ENCODE measurements at places on chromosomes 5 and 9.

- DNase-seq, result no peak
These were observed 60.3 kb upstream of the SLC27A6 start for GRCh38 chr5:128904805-128905567.

GRCh38 chr5:176887252-176887849 lies 11.8 kb downstream of the HK3 start:
- DNase-seq, result no peak

DNA sequence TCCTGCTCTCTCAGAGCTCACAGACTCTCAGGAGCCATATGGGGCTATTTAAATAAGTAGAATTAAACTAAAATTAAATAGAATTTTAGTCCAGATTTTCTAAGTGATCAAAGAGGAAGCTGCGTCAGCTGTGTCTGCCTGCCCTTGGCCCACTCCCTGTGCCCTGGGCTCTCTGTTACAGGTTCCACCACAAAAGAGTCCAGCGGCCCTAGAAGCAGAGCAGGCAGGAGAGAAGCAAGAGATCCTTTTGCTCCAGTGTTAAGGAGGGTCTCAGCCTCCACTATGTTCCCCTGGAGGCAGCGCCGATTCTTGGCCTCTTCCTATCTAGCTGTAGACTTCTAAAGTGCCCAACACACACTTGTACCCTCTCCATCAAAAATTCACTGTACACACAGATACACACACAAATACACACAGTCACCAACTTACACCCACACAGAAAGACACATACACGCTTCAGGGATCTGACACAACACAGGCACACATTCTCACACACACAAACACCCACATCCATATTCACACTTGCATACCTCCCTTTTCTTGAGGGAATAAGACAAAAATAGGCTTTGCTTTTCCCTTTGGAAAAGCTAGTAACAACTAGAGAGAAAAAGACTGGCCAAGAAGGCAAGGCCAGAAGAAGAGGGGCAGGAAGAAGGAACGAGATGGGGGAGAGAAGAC lies 5.5 kb upstream of the TNIP1 start:
- no peak for DNase-seq

GRCh38 chr9:90966480-90967144 lies 165.0 kb downstream of the SYK start:
- no peak for DNase-seq

- peak; percentile 71 for DNase-seq
These were observed 2.1 kb upstream of the ANXA2R start for GRCh38 chr5:43042176-43042625.

GRCh38 chr5:136457390-136458013 lies 92.2 kb upstream of the TRPC7 start:
- DNase-seq, result no peak

DNA sequence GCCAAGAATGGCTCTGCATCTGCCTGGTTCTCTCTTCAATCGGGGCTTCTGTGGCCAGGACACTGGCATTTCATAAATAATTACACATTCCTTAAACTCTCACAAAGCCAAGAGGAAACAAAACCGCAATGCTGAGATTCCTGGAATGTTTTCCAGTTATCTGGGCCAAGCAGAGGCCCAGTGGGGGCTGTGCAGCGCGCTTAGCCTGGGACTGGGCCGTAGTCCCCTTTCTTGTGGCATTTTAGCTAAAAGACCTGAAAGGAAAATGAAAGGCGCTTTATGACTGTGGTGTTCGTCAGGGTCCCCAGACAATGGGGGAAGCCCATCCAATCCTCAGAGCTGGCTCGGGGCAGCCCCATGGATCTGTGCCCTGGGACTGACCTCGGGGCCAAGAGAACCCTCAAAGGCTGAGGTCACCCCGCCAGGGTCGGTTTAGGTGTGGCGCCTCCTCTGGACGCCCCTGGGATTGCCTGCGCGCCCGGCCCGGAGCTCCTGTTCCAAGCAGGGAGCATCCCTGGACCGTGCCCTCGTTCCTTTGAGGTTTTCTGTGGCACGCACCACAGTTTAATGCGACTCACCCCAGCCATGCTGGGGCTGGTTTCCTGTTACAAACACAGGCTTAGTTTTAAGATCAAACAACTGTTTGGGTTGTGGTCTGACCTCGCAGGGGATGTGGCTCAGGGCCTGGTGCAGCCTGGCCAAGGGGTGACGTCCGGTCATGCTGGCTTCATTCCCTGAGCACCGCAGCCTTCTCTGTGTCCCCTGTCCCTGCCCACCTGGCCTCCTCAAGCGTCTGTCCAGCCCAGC lies 51.5 kb upstream of the NKD2 start:
- DNase-seq, result no peak

DNA sequence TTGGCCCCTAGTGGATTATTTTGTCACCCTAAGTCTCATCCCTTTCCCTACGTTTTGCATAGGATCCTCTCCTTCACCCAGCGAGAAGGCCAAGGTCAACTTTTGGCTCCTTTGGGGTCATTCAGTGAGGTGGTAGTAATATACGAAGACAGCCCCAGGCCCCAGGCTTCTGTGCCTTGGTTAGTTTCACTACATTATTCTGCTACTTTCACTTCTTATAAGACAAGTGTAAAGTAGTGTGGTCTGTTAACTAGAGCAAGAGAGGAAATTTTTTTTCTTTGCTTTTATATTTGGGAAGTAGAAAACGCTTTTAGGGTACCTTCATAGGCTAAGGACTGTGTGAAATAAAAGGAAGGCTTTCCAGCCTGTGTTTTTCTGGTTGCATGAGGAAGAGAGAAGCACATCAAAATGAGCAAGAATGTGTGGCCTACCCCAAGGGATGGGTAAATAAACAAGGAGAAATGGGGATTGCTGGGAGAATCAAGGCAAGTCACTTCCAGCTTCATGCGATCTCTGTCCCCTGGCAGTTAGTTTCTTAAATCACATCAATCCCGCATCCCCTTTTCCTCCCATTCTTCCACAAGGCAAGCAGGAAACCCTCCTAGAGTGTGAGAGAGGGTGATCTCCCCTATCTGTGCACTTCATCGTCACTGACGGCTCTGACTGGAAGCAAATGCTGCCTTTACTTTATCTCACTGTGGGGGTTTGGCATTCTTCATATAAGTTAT lies 677.0 kb upstream of the WWC1 start:
- DNase-seq, result no peak

- no peak for DNase-seq
These were observed 156.4 kb upstream of the MAP3K1 start for GRCh38 chr5:56658972-56659371.

GRCh38 chr5:102858808-102859207 lies 103.7 kb downstream of the PAM start:
- DNase-seq, result no peak

DNA sequence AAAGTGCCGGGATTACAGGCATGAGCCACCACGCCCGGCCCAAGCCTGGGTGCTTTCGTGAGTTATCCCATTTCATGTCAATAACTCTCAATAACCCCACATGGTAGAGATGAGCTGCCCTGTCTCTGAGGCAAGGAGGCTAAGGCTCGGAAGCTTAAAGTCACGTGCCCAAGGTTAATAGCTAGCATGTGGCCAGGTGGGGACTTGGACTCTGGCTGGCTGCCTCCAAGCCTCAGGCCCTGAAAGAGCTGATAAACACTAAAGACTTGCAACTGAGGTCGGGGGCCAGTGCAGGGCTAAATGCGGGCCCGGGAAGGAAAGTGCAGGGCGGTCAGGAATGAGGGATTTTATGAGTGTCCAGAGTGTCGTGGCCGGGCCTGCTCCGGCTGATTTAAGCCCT lies 30.9 kb upstream of the BARHL1 start:
- no peak for DNase-seq

GRCh38 chr9:113205861-113206260 lies 15.2 kb downstream of the FKBP15 start:
- DNase-seq, result no peak

- no peak for DNase-seq
These were observed 492 bp downstream of the RABL6 start for GRCh38 chr9:136808075-136808805.

DNA sequence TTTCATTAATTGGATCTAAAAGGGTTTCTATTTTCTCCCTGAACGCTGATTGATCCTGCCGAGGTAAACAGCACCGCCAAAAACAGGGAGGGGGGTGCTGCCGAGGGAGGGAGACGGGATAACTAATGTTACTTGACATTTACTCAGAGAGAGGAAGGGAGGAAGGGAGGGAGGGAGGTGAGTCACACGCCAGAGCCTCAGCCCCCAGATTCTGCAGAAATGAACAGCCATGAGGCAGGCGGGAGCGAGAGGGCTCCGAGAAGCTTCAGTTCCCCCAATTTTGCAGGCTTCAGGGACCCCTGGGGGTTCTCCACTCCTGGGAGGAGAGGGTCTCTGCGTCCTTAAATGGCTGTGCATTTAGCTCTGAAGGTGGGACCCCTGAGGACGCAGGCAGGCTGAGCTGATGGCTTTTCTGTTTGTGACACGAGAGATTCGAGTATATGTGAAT lies 59.1 kb upstream of the IER5L start:
- no peak for DNase-seq

- no peak for DNase-seq
These were observed 190.0 kb upstream of the GRAMD2B start for GRCh38 chr5:126233256-126233655.

GRCh38 chr5:136039202-136039601 lies 10.4 kb downstream of the TGFBI start:
- DNase-seq, result no peak

DNA sequence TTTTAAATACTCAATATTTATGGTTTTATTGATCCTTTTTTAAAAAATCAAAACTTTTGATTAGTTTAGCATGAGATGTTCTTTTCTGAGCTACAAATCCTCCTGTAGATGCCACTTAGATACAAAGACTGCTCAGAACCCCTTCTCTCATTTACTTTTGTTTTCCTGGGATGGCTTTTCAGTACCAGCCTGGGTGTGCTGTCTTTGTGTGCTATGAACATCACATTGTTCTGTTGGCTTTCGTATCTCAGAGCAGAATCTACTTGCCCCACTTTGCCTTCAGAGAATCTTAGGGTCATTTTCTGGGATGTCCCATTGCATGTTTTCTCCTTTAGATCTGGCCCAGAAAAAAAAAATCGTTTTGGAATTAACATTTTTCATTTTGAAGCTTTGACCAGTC lies 85.9 kb downstream of the RASGRF2 start:
- no peak for DNase-seq

GRCh38 chr9:23464275-23464674 lies 361.8 kb downstream of the ELAVL2 start:
- DNase-seq, result no peak

GRCh38 chr5:107464416-107464815 lies 206.3 kb downstream of the EFNA5 start:
- DNase-seq, result no peak

DNA sequence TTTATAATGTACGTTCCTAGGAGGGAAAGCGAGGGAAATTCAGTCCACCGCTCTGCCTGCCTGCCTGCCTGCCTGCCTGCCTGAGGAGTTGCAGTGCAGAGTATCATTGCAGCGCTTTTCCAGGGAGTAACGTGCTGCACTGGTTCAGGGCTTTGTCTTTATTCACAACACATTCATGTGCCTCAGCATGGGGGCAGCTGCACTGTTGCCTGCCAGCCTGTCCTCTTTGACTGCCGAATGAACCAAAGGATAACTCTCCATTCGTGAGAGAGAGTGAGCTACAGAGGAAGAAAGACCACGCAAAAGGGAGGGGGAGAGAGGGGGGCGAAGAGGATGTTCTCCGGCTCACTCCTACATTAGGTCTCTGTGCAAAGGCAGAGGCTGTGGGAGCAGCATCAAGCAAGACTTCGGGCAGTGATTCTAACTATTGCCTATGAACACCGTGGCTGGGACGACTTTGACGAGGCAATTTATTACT lies 791.2 kb downstream of the MAT2B start:
- DNase-seq, result no peak

DNA sequence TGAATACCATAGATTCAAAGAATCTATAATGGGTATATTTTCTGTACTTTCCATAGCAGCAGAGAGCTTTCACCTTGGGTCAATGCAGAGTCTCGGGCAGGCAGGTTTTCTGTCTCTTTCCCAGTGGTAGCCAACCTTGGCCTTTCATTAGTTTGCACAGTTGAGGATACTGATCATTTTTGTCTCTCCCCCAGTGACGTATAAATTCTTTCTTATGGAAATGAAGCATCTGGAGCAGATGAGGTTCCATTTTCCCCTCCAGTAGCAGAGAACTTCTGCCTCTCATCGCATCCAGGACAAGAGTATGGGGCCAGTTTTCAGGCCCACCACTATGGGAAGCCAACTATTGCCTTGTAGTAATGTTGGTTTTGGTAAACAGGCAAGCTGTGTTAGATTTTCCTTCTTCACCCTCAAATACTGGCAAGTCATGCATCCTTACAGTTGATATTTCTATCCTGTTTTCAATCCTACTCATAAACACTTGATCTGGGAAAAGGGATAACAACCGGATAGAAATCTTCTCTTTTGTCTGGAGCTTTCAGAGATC lies 845.2 kb upstream of the CDH18 start:
- DNase-seq, result no peak

- no peak for DNase-seq
These were observed 135.8 kb upstream of the TMEM161B start for GRCh38 chr5:88404405-88404804.

DNA sequence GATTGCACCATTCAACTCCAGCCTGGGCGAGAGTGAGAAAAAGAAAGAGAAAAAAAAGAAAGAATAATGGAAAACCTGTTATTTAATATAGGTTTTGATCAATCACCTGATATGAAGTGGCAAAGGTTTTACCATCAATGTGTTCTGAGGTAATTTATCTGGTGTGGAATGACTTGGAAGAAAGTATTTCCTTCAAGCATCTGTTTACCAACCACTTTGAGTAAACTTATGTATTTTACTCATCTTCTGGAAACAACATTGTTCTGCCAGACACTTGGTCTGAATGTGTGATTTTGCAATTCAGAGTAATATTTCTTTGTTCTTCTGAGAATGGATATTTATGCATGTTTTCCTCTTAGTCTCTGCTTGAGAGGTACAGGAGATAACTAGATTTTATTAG lies 24.3 kb downstream of the KIF2A start:
- no peak for DNase-seq

- DNase-seq, result peak; percentile 18
These were observed 16.2 kb upstream of the NDUFB6 start for GRCh38 chr9:32589083-32589723.

DNA sequence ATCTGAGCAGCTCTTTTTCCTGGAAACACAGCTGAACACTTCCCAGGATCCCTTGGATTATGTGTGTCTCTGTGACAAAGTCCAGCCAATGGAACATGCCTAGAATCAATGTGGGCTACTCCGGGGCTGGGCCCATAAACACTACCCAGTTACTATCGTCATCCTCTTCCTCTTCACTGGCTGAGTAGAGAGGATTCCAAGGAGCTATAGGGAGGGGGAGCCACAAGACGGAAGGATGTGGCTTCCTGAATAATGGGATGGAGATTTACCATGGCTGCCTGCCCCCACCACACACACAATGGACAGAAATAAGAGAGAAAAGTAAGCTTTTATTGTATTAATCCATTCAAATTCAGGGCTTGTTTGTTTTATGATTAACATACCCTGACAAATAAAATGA lies 22.1 kb upstream of the TAS2R1 start:
- DNase-seq, result no peak

GRCh38 chr5:2177244-2177643 lies 294.5 kb upstream of the IRX4 start:
- no peak for DNase-seq

GRCh38 chr5:15774632-15775031 lies 274.7 kb downstream of the FBXL7 start:
- DNase-seq, result no peak

- no peak for DNase-seq
These were observed 61.6 kb downstream of the CDH6 start for GRCh38 chr5:31255041-31255440.

- no peak for DNase-seq
These were observed 10.6 kb downstream of the ERP44 start for GRCh38 chr9:100088202-100088601.
